ENCODE measurements at places on chromosomes 3 and 15. TPM values are rescaled to one million over a fixed set of nuclear protein-coding genes. Genes with fewer than 3 reads are reported as not detected.

Gene ZNF385D
- total RNA-seq = 8.3 TPM

Gene SLC12A1
- not detected for total RNA-seq

Gene MCF2L2
- total RNA-seq = 3.3 TPM

Gene RNF7
- 47.2 TPM for total RNA-seq

Gene ITGA11
- total RNA-seq = 3.3 TPM

Gene TEX9
- total RNA-seq = 4.6 TPM

Gene KPNA4
- total RNA-seq = 54.0 TPM

- H3K4me3 ChIP-seq = no peak overlapping the region
- no peaks in the 10 kb centered on the region for H3K4me1 ChIP-seq
- H3K27ac ChIP-seq = no peak overlapping the region
- H3K27me3 ChIP-seq = no peaks in the 10 kb centered on the region
Observed at GRCh38 chr15:69313432-69314000, 14.8 kb downstream of the PAQR5 start.

- H3K36me3 ChIP-seq = no peaks in the 10 kb centered on the region
- no peak overlapping the region for H3K4me3 ChIP-seq
- H3K27me3 ChIP-seq = no peaks in the 10 kb centered on the region
- H3K4me1 ChIP-seq = no peaks in the 10 kb centered on the region
Observed at GRCh38 chr3:110397115-110397514, 674.5 kb upstream of the NECTIN3 start.

- no peak overlapping the region for H3K4me3 ChIP-seq
- H3K27ac ChIP-seq = no peak overlapping the region
- H3K36me3 ChIP-seq = peaks cover 68% of the 10 kb centered on the region
Observed at GRCh38 chr15:63612300-63612699, 15.1 kb downstream of the FBXL22 start.

- no peak for DNase-seq
- H3K27me3 ChIP-seq = no peaks in the 10 kb centered on the region
- H3K4me3 ChIP-seq = peak overlapping the region; percentile 85
- peak overlapping the region; percentile 93 for H3K27ac ChIP-seq
- peaks cover 47% of the 10 kb centered on the region for H3K4me1 ChIP-seq
Observed at GRCh38 chr3:134249935-134250716, 533 bp downstream of the RYK start.

- H3K4me1 ChIP-seq = no peaks in the 10 kb centered on the region
- no peaks in the 10 kb centered on the region for H3K36me3 ChIP-seq
- no peak overlapping the region for H3K27ac ChIP-seq
- no peak for DNase-seq
- no peaks in the 10 kb centered on the region for H3K27me3 ChIP-seq
- H3K4me3 ChIP-seq = no peak overlapping the region
Observed at GRCh38 chr15:88376574-88377174, 90.5 kb downstream of the MRPL46 start.

GRCh38 chr3:183275418-183275817, 22.4 kb downstream of the B3GNT5 start:
- H3K27ac ChIP-seq = no peak overlapping the region
- DNase-seq = no peak
- H3K27me3 ChIP-seq = no peaks in the 10 kb centered on the region
- H3K4me1 ChIP-seq = no peaks in the 10 kb centered on the region

DNA sequence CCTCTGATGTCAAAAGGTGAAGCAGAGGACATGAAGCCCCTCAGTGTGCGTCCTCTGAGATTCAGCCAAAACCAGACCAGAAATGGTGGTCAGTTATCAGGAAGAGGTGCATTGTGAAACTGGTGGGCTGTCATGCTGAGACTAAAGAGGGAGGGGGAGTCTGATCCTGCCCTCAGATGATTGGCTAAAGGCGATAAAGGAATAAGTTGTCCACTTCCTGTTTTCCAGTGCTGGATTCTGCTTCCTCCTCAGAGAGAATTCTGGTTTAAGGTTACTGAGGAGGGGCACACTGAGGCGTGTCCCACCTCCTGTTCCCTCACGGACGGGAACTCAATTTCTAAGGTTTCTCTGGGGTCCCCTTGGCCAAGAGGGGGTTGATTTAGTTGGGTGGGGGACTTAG, 97.0 kb upstream of the UBE3A start:
- peak; percentile 47 for DNase-seq
- peaks cover 19% of the 10 kb centered on the region for H3K4me1 ChIP-seq
- H3K27ac ChIP-seq = no peak overlapping the region
- no peaks in the 10 kb centered on the region for H3K27me3 ChIP-seq

- H3K4me3 ChIP-seq = no peak overlapping the region
- no peaks in the 10 kb centered on the region for H3K36me3 ChIP-seq
- peaks cover 4% of the 10 kb centered on the region for H3K4me1 ChIP-seq
- H3K27ac ChIP-seq = no peak overlapping the region
- H3K27me3 ChIP-seq = no peaks in the 10 kb centered on the region
Observed at GRCh38 chr3:99470841-99471240, 167.6 kb upstream of the COL8A1 start.

All from esophagus muscularis mucosa (tissue), 4 donors.